ENCODE measurements at places on chromosomes 11 and 22.

DNA sequence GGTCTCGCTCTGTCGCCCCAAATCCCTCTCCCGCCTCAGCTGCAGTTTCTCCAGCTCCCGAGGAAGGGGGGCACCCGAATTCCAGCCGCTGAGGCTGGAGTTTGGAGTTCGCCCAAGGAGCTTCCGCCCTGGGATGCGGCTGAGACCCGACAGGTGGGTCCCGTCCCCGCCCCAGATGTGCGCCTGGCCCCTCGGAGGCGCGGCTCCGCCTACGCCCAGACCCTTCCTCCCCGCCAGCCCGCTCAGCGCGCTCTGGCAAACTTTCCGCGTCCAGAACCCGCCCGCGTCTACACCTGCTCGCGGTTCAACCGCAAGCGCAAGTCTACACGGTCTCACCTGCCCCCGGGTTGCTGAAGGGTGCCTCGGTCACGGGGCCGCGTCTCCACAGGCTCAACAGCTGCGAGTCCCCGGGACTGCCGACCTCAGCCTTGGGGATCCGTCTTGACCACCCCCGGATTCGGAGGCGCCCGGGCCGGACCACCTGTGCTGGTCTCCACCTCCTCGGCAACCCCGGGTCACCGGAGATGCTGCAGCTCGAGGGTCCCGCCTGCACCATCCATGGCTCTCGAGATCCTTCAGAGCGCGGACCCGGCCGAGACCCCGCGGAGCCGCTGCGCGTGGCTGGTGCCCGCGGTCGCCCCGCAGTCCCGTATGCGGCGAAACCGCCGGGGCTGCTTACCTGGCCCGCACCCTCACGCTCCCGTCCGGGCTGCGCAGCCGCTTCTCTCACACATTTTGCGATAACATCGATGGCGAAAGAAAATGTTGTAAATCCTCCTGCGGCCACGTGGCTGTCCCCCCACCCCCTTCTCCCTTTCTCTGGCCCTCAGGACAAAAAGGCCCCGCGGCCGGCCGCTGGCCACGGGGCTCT, 63.6 kb downstream of the NFAM1 start:
- peak; percentile 44 for DNase-seq

- no peak for DNase-seq
Measured at GRCh38 chr11:47514825-47515647, 37.9 kb downstream of the CELF1 start.

- DNase-seq: no peak
Measured at GRCh38 chr11:129728581-129728980, 87.1 kb upstream of the TMEM45B start.

DNA sequence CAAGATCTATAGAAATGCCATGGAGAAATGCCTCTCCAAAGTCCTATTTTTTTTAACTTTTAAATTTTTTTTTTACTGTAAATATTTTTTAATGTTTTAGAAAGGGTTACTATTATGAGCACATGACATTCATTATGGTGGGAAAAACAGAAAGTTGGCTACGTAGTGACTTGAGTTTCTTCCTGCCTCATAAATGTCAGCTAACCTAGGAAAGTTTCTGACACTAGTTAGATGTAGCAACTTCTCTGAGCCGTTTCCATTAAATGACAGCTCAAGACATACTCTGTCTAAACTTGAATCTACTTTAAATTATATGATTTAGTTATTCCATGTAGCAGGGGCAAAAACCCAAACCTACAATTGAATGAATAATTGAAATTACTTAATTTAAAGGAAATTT, 18.4 kb upstream of the CTSC start:
- no peak for DNase-seq

GRCh38 chr11:73950869-73951710, at the start of gene DNAJB13:
TSS of gene DNAJB13 (plus strand) at chr11:73951026. CDS start at chr11:73951070, 44 bp downstream.
- DNase-seq: no peak

GRCh38 chr11:57219021-57219627, 17.9 kb downstream of the APLNR start:
- DNase-seq: no peak

- peak; percentile 30 for DNase-seq
Measured at GRCh38 chr11:17734986-17735817, 621 bp downstream of the KCNC1 start.

- DNase-seq: no peak
Measured at GRCh38 chr11:134555510-134555909, 143.5 kb upstream of the B3GAT1 start.

DNA sequence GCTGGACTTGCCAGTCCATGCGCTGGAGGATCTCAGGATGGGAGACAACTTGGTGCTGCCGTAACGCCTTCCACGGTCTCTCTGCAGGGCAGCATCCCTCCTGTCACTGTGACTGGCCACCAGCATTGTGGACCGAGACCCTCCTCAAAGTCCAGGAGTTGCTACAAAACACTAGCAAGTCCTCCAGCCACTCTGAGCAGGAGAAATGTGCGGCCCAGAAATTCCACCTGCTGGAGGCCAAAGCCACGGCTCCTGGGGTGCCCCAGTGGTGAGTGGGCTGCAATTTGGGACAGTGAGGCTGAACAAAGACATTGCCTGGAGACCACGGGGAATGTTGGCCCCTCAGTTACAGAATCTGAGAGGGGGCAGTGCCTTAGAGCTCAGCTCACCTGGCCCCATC, 6.9 kb upstream of the DSCAML1 start:
- DNase-seq: no peak

GRCh38 chr11:67438158-67438902, 848 bp upstream of the PTPRCAP start:
- no peak for DNase-seq

GRCh38 chr11:102604011-102604410, 21.1 kb downstream of the MMP20 start:
- DNase-seq: no peak

- peak; percentile 53 for DNase-seq
Measured at GRCh38 chr22:45212306-45212709, 28.4 kb downstream of the KIAA0930 start.

GRCh38 chr11:36395978-36396736, 100.1 kb downstream of the PRR5L start:
- DNase-seq: no peak

GRCh38 chr22:46953968-46954765, 191.7 kb downstream of the TBC1D22A start:
- DNase-seq: no peak

DNA sequence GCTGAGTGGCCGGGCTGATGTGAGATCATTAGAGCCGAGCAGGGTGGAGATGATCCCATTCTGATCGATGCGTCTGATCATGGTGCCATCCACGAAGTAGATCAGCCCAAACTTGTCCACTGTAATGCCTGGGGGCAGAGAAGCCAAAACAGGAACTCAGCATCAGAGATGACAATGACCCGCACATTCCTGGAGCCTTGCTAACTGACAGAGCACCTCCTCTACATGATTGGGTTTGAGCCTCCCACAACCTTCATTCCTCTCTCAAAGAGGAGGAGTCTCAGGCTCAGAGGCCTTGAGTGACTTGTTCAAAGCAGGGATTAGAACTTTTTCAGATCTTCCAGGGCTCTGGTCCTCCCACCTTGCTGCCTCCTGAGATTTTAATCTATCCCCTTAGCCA, 133.7 kb upstream of the NARS2 start:
- no peak for DNase-seq

- no peak for DNase-seq
Measured at GRCh38 chr11:64382586-64382985, 23.6 kb downstream of the RPS6KA4 start.

- no peak for DNase-seq
Measured at GRCh38 chr11:133476570-133477250, 55.6 kb downstream of the OPCML start.

DNA sequence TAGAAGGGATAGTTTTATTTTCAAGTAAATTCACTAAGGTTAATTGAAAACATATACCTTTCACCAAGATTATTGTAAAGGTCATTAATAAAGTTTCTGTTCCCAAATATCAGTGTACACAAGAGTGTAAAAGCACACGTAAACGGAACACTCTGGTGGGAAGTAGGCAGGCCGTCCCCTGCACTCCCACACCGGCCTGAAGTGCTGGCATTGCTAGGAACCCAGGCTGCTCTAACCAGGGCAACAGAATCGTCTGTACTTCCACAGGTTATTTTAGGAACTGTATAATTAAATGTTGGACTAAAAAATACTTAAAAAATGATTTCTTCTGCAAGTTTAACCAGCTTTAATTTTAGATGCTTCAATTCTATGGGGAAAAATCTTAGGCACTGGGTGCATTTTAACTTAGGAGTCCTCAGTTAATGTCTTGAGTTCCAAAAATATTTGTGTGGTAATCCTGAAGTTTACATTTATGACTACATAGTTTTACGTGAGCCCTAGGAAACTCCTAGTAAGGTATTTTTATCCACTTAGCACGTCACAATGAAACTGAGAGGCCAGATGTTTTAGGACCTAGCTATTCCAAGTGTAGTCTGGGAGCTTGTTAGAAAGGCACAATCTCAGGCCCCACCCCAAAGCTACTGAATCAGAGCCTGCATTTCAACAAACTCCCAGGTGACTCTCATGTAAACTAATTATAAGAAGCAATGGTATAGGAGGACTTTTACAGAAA, 31.2 kb downstream of the KMT5B start:
- no peak for DNase-seq

DNA sequence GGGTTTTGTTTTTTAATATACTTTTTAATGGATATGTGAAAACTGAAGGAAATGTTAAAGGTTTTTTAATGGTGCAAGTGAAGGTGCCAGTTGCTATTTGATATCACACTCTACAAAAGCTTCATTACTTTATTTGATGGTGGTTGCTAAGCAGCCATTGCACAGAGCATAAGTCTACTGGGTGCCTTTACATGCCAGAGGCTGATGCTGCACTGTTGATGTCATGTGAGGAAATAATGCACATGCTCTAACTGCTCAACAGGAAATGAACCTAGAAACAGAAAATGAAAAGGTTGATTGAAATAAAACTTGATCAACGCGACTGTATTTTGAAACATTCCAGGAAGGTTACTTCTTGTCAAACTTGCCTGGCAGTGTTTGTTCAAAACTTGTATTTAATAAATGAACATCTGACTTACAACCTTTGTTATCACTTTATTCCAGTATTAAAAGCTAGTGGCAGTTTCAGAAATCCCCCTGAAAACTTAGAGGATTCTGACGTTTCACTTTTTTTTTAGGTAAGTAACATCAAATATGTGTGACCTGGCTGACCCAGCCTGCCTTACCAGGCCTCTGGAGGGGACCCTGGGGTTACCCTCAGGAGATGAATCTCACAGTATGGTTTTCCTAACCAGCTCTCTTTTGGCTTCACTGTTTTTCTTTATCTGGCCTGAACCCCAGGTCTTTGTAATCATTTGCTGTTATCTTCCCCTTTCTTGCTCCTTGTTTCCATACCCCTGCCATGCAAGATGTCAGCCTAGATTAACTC, 2.4 kb upstream of the ATP5MG start:
- no peak for DNase-seq

GRCh38 chr22:48396091-48396784, 1431.4 kb downstream of the BRD1 start:
- no peak for DNase-seq

DNA sequence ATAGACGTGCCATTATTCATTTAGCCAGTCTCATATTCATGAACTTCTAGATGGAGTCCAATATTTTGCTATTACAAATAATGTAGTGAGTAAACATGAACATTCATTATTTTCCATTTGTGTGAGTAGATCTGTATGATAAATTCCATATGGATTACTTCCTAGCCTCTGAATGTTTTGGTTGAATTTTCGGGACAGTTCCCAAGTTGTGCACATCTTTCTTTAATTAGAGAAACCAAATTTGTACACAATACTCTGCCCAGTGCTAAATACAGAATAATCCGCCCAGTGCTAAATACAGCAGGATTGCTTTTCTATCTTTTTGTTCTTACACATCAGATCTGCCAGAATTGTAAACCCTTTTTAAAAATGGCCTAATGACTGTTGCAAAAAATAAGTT, 17.1 kb upstream of the APLP2 start:
- DNase-seq: no peak

DNA sequence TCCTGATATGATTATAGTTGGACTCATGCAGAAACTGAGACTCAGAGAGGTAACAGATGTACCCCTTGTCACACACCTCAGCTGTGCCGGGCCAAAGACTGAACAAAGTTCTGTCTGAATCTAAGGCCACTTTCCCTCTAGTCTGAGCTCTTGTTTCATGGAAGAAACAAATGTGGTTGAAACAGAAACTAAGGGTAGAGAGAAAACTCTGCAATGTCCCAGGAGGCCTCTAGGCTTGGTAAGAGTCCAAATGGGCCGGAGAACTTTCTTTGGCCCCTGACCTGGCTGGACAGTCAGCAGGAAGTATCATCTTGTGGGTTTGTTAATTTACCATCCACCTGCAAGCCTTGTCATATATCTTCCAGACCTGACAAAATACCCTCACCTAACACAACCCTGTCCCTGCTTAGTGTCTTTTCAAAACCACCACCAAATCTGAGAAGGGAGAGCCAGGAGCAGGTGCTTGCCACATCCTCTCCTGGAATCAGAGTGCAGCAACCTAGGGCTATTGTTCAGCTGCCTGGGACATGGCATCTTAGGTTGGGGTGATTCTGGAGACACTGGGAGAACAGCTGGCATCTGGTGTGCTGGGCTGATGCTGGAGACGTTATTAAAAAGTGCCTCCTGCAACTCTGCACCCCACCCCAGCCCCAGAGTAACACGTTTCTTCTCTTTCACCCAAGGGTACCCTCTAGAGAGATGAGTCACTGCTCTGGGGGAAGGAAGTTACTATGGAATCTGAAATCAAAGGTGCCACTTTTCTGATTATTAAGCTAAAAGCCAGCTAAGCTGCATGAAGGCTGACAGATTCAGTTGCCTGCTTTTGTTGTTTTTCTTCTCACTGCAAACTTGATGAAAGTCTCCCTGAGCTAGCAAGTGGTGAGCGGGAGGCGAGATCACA, 126.3 kb upstream of the TIMP3 start:
- no peak for DNase-seq

DNA sequence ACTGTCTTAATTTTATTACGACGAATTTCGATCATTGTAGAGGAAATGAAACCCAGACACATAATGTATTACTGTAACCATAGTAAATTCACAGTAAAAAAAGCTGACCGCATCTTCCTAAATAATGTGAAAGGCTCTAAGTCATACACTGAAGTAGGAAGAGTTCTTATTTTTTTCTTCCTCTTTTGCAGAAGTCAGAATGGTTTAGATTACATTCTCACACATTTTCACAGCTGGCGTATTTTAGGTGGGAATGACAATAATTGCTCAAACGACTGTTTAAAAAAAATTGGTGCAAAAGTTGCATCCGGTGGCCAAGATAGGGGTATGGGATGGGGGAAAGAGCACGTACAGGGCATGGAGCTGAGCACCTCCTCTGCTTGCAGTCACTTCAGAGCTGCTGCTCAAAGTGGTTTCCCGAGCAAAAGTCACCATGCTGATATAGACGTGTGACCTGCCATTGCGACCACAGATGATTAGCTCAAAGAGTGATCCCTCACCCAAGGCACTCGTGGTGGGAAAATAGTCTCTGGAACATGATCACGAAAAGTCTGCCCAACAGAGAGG, 35.3 kb downstream of the MMP13 start:
- DNase-seq: no peak

Data from colonic mucosa (tissue), 4 donors.